ENCODE measurements at places on chromosomes 16 and 17.
A peak's percentile ranks its signal among the peaks of the same experiment; 100 is the strongest.

DNA sequence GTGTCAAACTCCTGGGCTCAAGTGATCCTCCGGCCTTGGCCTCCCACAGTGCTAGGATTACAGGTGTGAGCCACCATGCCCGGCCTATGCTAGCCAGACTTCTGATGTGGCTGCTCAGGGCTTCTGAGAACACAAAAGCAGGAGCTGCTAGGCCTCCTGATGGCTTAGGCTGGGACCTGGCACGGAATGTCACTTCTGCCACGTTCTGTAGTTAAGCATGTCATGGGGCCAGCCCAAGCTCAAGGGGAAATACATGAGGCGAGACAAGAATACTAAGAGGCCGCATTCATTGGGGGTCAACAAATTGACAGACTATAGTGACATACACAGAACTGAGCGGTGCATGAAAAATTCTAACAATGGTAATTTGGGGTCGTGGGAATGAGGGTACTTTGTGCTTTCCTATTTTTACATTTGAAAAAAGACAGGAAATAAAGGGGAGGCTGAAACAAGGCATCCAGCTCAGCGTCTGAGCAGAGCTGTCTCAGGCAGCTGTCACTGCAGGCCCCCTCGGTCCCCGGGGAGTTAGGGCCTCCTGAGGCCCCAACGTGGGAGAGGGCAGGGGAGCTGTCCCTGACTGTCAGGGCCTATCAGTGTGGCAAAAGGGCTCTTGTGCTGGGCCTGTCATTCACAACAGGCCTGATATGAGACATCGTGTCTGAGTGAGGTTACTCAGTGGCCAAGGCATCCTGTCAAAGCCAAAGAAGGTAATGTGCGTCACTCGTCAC, 26.4 kb downstream of the CFAP20 start:
- DNase-seq: no peak

DNA sequence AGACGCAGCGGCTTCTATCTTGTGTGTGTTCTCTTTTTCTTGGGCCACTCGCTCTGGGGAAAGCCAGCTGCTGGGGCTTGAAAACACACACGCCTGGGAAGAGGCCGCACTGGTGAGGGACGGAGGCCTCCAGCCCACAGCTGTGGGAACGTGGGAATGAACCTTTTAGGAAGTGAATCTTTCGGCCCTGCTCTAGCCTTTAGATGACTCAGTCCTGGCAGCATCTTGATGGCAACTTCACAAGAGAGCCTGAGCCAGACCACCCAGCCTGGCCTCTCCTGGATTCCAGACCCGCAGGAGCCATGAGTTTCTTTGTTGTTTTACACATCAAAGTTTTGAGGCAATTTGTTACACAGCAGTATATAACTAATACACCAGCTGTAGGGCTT, 2.2 kb upstream of the PDPK1 start:
- peak; percentile 51 for DNase-seq

- DNase-seq: no peak
Measured at GRCh38 chr16:678209-678857, 1.9 kb upstream of the STUB1 start.

GRCh38 chr17:75535119-75535537, 9.6 kb downstream of the LLGL2 start:
- no peak for DNase-seq

DNA sequence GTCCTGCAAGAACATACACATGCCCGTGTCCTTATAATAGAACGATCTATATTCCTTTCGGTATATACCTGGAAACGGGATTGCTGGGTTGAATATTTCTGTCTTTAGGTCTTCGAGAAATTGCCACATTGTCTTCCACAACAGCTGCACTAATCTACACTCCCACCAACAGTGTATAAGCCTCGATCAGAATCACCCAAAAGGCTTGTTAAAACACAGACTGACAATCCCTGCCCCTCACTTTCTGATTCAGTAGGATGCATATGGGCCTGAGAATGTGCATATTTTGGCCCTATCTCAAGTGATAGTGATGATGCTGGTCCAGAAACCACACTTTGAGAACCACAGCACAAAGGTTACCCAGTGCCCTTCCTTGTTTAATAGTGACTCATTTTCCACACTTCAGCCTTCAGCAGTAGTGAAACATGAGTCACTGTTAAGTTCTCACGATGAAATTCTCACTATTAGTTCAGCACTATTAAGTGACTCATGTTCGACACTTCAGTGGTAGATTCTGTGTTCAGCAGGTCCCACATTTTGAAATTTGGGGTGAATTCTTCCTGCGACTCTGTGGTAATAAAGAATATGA, 215.6 kb downstream of the GRIN2A start:
- peak; percentile 24 for DNase-seq

- no peak for DNase-seq
Measured at GRCh38 chr16:1426734-1427471, 4.0 kb upstream of the PERCC1 start.

DNA sequence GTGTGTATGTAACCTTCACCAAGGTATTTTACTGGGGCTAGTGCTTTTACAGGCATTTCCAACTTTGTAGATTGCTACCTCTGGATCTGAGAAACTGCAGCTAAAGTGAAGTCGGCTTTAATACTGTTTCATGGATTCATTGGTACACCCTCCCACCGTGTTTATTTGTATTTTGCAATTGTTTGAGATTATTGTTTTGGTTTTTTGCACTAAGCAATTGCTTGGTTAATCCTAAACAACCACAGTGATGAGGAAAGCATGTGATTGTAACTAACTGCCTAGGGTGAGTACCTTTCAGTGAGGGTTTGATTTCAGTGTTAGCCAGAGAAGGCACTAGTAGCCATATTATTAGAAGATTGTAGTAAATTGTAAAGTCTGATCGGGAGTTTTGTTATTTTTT, 3.3 kb downstream of the LUC7L3 start:
- DNase-seq: no peak

GRCh38 chr17:77127735-77128361, 12.9 kb upstream of the SEC14L1 start:
- peak; percentile 39 for DNase-seq

GRCh38 chr16:53445534-53445933, 11.3 kb downstream of the RBL2 start:
- DNase-seq: no peak

DNA sequence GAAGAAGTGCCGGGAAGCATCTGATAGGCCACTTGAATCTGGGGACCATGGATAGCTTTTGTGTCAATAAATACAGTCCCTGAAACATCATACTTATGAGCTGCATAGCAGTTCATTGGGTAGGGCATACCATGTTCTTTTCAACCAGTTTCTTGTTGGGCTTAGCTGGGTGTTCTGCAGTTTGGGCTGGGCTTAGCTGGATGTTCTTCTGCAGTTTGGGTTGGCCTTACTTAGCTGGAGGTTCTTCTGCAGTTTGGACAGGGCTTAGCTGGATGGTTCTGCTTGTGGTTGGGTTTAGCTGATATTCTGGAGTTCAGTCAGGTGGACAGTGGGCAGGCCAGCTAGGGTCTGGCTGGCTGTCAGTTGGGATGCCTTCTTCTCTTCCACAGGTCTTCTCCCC, 52.1 kb downstream of the LCMT1 start:
- no peak for DNase-seq

DNA sequence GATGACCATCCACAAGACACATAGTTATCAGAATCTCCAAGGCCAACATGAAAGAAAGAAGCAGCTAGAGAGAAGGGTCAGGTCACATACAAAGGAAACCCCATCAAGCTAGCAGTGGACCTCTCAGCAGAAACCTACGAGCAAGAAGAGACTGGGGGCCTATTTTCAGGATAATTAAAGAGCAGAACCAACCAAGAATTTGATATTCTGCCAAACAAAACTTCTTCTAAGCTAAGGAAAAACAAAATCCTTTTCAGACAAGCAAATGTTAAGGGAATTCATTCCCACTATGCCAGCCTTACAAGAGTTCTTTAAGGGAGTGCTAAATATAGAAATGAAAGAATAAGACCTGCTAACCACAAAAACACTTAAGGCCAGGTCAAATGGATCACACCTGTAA, 47.8 kb downstream of the ITFG1 start:
- no peak for DNase-seq

- DNase-seq: no peak
Measured at GRCh38 chr17:17066021-17066420, 23.8 kb downstream of the MPRIP start.

DNA sequence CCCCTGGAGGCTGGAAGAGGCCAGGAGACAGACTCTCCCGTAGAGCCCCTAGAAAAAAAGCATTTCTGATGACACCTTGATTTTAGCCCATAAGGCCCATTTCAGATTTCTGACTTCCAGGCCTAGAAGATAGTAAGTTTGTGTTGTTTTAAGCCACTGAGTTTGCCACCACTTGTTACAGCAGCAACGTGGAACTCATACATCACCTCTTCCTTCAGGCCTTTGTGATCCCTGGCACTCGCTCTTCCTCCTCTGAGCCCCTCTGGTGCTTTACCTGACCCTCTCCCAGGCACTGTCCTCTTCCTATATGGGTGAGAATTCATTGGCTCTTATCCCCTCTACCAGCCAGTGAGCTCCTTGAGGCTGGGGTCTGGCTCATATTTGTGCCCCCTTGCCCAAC, 18.7 kb upstream of the KRT19 start:
- no peak for DNase-seq
